Transverse colon (tissue), 4 donors: ENCODE measurements at places on chromosomes 3 and 15.

DNA sequence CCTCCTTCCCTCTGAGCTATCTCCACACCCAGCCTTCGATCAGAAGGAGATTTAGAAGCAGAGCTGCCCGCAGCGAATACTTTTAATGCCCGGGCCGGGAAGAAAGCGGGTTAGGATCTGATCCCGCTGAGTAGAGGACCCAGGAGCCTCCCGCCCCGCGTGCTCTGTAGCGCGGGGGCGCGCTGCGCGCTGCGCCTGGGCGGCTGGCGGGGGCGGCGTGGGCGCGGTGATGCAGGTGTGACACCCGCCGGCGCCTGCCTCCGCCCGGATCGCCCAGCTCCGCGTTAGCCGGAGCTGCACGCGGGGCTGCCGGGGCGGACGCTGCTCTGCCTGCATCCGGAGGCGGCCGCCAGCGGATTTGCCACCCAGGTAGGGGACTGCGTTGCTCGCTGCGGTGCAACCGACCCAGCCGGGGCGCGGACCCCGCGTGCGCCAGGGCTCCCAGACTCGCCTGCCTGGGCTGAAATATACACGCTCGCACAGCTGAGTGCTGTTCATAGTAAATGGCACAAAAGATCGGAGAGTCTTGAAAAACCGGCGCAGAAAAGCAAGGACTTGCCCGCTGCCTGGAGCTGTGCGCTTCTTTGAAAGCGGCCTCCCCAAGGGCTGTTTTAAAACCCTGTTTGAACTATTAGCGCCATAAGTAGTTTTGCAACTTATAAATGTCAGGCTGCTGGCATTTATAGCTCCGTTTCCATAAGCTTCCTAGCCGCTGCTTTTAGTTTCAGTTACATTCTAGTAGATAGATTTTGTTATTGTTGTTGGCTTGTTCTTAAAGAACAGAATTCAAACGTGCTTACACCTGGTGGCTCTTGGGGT is at the start of gene SV2B:
Gene SV2B (plus strand): TSS at position 263 of the 819 bp plus-strand sequence. CDS start 126,007 bp downstream, outside the sequence.
- DNase-seq = no peak

DNA sequence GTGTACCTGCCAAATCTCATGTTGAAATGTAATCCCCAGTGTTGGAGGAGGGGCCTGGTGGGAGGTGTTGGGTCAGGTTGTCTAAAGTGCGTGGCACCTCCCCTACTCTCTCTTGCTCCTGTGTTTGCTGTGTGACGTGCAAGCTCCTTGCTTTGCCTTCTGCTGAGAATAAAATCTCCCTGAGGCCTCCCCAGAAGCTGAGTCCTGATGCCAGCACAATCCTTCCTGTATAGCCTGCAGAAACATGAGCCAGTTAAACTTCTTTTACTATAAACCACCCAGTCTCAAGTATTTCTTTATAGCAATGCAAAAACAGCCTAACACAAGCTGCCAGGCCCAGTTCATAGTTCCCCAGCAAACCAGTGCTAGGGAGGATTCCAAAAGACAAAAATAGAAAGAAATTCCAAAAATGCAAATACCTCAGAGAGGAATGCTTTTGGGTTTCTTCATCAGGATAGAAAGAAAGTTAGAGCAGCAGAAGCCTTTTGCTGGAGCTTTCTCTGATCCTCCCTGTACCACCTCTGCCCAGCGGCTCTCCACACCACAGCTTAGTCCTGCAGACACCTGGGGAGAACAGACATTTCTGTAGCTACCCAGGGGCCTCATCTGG is 25.9 kb upstream of the CDV3 start:
- no peak for DNase-seq

- no peak for DNase-seq
These were observed 493.4 kb upstream of the TGFBR2 start for GRCh38 chr3:30112902-30113484.

GRCh38 chr3:60330107-60330506 is 921.1 kb downstream of the FHIT start:
- no peak for DNase-seq

DNA sequence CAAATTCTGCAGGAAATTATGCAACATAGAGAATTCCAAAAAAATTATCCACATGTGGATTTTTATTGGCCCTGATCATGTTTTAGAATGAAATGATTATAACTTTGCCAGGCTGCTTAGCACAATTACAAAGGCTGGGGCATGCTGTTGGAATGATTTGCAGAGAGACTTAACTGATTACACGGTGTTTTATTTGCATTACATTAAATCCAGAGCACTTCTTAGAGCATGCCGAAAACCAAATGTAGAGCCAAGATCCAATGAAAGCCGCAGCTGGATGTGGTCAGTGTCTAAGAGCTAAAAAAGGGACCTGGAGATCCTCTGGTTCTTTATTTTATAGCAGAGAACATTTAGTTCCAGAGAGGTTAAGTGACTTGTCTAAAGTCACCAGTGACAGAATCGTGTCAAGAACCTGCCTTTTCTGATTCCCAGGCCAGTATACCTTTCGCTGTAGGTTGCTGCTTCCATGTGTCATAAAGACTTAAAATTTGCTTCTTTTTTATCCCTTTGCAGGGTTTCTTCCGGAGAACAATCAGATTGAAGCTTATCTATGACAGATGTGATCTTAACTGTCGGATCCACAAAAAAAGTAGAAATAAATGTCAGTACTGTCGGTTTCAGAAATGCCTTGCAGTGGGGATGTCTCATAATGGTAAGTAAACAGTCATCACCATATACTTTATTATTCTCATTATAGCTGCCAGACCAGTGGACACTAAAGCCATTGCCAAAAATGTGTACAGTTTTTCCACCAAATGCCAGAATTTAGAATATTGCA is 92.0 kb upstream of the TSEN2 start:
- no peak for DNase-seq
